ENCODE measurements at places on chromosomes 11 and 22. TPM values are rescaled to one million over a fixed set of nuclear protein-coding genes. Genes with fewer than 3 reads are reported as not detected.
A peak's percentile ranks its signal among the peaks of the same experiment; 100 is the strongest.

Gene SYT13
- total RNA-seq = not detected

Gene HMGXB4
- 14.9 TPM for total RNA-seq

Gene LRP5
- 20.8 TPM for total RNA-seq

Gene PKNOX2
- total RNA-seq = 1.0 TPM

Gene TMEM126A
- total RNA-seq = 36.0 TPM

Gene SAC3D1
- 10.0 TPM for total RNA-seq

Gene PIWIL4
- 3.3 TPM for total RNA-seq

GRCh38 chr11:27700351-27701301 lies at the start of gene BDNF:
TSS of gene BDNF (minus strand) at chr11:27700455. CDS start at chr11:27658564, 41,891 bp downstream.
- peak; percentile 45 for DNase-seq

GRCh38 chr22:49268924-49269323 lies 558.7 kb downstream of the BRD1 start:
- DNase-seq = no peak

GRCh38 chr22:50399751-50400331 lies 56.7 kb downstream of the PPP6R2 start:
- DNase-seq = no peak

GRCh38 chr11:129861702-129862522 lies 33.5 kb downstream of the NFRKB start:
- peak; percentile 97 for DNase-seq

DNA sequence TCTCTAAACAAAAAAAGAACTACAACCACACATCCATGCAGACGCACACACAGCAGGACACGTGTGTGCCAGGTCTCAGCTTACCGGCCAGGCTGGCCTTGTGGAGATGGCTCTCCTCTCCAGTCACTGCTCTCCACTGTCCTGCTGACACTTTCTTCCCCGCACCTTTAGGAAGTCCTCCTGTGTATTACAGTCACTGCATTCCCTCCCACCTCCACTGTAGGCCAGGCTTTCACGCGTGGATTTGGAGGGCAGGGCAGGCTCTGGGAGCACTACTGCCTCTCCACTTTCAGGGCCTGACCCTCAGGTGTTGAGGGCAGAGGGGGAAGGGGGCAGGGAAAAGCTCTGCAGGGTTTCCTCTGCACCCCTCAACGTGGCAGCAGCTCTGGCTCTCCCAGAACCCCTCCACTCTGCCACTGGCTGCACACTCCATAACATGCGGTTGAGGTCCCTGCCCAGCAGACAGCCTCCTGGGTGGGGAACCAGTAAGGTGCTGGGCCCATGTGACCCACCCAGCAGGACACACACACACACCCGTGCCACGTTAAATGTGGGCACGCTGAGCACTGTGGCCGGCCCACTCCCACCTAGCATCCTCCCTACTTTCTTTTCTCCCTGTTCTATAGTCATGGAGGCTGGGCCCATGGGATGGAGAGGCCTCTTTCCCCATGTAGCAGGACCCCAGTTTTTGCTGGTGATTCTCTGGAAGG lies 107.0 kb upstream of the PITPNB start:
- DNase-seq = no peak

DNA sequence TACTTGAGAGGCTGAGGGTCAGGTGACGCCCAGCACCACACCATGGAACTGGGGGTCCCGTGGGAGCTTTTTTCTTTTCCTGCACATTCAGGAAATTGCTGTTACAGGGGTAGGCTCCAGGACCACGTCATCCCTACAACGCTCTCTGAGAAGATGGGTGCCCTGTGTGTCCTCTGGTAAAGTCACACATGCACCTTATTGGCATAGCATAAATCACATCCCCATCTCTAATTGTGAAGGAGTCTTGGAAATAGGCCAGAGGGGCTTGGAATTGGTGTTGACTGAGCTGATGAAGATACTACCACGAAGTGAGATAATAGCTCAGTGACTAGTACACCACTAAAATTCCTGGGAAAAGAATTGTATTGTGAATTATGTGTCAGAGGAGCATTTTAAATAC lies 57.6 kb downstream of the TNRC6B start:
- no peak for DNase-seq

GRCh38 chr11:110447897-110448745 lies 18.4 kb downstream of the FDX1 start:
- peak; percentile 30 for DNase-seq

DNA sequence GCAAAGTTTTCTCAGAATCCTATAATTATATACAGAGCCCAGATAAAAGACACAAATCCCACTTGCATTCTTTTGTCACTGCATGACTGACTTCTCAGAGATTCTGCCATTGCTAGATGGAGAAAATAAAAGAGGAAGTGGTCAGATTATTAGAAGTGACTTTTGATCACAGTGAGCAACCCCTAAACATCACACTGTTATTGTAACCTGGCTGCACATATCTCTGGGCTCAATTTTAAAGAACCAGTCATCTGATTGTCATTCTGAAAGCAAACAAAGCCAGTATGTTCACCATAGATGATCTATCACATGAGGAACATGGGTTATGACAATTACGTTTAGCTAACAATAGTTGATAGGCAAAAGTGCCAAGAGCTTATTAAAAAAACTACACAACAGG lies 47.8 kb downstream of the COPB1 start:
- DNase-seq = no peak

GRCh38 chr11:46051102-46051501 lies 70.2 kb downstream of the PHF21A start:
- DNase-seq = no peak

DNA sequence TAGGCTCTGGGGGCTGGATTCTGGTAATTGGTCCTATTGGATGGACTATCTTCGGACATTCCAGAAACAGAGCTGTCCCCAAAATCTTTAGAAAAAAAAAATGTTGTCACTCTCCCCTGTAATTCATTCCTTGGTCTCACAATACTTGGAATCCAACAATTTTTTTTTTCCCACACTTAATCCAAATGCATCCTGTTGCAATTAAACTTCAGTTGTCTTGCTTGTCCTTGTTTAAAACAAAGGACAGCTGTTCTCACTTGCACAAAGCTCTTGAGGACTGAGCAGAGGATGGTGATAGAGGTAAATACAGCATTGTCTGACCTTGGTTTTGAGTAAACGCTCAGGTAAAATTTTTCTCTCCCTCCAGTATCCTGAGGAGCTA lies 75.3 kb downstream of the SC5D start:
- no peak for DNase-seq

DNA sequence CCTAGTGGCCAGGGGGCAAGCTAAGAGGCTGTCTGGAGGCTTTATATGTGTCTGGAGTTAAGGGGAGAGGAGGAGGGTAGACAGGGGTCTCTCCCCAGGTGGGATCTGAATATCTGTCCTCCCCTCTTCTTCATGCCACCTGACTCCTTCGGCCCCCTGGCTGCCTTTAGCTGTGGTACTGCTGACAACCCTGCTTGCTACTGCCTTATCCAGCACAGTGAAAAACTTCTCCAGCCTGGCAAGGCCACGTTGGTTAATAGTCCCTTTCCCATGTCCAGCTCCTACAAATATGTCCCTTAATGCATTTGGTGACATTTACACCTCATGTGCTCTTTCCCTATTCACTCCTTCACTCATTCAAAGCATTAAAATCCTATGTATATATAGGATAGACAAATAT lies 42.4 kb upstream of the NNMT start:
- no peak for DNase-seq

DNA sequence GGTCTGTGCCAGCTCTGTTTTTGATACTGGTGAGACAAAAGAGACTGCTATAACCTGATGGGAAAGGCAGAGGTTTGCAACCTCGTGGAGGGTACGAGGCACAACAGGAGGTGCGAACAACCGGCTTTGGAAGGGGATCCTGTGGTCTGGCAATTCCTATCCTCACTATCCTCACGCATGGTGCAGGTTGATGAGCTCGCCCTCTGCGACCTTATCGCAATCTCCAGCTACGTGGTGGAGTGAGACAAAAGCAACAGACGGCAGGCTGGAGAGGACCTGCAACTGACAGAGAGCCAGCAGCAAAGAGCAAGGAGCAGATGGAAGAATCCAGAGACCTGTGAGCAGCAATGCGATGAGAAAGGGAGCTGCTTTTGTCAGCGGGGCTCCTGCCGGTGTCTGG lies 47.3 kb upstream of the TSKU start:
- DNase-seq = no peak

GRCh38 chr11:65185869-65186341 lies 4.2 kb downstream of the CAPN1 start:
- no peak for DNase-seq

- DNase-seq = peak; percentile 57
Observed at GRCh38 chr11:95585069-95585751, 204.4 kb downstream of the FAM76B start.

- DNase-seq = no peak
Observed at GRCh38 chr22:46536537-46537224, 739 bp downstream of the CELSR1 start.
